GM12892 (cell line): ENCODE measurements at places on chromosomes 3 and 15.

GRCh38 chr15:96076350-96076749 lies 254.2 kb upstream of the NR2F2 start:
- DNase-seq = no peak

GRCh38 chr3:88991496-88991895 lies 115.9 kb upstream of the EPHA3 start:
- no peak for DNase-seq

- DNase-seq = no peak
These were observed 1.9 kb upstream of the BCL2L10 start for GRCh38 chr15:52114261-52115055.

GRCh38 chr3:59046839-59047238 lies 3.0 kb downstream of the CFAP20DC start:
- no peak for DNase-seq

GRCh38 chr3:45566196-45566595 lies 28.4 kb upstream of the LIMD1 start:
- no peak for DNase-seq

- no peak for DNase-seq
These were observed 517.1 kb downstream of the ROBO1 start for GRCh38 chr3:79250746-79251145.

GRCh38 chr3:132538072-132538471 lies 59.0 kb upstream of the ACKR4 start:
- no peak for DNase-seq

GRCh38 chr15:68383161-68384074 lies 48.5 kb downstream of the ITGA11 start:
- peak; percentile 54 for DNase-seq

DNA sequence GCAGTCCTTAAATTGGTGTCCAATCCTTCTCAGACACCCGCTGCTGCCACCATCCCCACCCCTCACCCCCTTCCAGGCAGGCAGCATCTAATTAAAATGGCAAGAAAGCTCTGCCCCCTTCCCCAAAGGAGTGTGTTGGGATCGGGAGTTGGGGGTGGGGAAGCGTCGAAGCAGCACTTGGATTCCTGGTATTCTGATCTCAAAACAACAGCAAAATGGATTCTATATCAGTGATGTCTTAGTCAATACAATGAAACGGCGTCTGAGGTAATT lies 1.4 kb downstream of the TNIK start:
- DNase-seq = no peak

DNA sequence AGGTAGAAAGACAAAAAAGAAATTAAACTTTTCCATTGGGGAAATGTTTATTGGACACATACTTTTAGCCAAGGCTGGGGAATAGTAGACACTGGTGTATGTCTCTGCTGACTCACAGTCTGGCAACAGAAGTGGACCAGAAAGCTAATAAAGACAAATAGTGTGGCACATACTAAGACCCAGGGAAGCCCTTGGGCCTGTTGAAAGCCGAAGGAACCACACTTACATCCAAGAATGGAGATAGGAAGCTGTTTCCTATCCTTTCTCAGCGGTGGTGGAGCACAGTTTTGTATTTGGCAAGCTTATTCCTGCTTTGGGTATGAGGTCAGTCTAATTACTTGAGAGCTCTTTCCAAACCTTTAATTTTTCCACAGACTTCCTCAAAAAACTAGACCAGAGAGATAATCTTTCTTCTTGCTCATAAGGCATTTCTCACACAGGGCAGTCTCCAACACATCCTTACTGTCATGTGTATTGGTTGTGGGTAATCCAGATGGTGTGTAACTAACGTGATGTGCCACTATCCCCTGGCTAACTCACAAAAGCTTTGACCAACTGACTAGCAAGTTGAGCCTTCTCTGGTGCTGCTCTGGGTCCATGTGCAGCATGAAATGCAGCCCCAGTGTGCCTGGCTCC lies 279.1 kb upstream of the IGF1R start:
- DNase-seq = no peak

DNA sequence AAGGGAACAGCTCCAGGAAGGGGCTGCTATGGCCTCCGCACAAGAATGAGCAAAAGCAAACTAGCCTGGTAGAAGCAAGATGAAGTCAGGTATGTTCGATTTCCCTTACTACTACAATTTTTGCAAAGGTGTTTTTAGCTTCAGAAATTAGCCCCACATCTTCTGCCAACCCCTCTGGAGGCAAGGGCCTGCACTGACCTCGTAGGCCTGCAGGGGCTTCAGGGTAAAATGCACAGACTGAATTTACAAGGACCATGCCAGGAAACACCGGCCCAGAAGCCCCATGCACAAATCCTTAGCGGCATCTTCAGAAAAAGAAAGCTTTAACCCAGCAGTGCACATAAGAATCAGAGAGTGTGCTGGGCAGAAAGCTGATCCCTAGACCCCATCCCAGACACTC lies 53.0 kb downstream of the SLC6A1 start:
- no peak for DNase-seq

- DNase-seq = no peak
These were observed 867.8 kb downstream of the SQOR start for GRCh38 chr15:46502667-46503066.

DNA sequence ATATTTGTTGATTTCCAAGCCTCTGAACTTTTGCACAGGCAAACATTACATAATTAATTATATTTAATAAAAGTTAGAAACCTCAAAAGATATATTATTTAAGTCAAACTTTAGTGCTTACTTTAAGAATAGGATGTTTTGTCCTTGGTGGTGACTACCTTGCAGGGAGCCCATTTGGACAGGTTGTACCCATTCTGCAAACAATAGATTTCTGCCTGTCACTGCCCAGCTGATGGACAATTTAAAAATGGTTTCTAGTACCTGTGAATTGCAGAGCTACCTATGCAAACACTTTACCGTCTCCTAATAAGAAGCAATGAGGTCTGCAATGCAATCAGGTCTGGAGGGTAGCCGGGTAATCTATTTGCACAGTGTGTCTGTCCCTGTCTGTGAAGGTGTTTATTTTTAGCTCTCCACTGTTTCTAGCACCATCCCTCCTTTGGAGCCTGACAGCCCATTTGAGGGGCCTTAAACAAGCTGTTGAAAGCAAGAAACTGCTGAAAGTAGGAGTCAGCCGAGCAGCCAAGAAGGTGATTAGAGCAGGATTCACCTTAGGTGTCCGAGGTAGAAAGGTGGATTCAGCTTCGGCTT lies 556.2 kb upstream of the CFAP20DC start:
- DNase-seq = no peak

DNA sequence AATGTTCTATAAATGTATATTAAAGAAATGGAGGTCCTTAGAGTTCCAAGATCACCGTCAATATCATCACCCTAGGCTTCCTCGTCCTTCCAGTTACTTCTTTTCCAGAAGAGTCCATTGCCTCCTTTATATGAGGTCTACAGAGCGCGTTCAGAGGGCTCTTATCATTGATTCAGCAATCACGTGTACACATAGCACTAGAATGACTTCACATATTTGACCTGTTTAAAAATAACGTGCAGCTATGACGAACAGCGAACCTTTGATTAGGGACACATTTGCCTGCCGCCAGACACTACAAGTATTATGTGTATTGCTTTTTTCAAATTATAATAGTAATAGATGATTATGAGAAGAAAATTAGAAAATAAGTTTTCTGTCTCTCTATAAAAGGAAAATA lies 26.0 kb downstream of the IGF1R start:
- no peak for DNase-seq
